ENCODE measurements at places on chromosomes 5 and 9.

DNA sequence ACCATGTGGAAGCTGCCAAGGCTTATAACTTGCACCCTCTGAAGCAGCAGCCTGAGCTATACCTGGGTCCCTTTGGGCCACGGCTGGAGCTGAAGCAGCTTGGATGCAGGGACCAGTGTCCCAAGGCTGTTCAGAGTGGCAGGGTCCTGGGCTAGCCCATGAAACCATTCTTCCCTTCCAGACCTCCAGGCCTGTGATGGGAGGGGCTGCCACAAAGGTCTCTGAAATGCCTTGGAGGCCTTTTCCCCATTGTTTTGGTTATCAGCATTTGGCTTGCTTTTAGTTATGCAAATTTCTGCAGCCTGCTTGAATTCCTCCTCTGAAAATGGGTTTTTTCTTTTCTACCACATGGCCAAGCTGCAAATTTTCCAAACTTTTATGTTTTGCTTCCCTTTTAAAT, 433.7 kb upstream of the ACO1 start:
- no peak for DNase-seq

DNA sequence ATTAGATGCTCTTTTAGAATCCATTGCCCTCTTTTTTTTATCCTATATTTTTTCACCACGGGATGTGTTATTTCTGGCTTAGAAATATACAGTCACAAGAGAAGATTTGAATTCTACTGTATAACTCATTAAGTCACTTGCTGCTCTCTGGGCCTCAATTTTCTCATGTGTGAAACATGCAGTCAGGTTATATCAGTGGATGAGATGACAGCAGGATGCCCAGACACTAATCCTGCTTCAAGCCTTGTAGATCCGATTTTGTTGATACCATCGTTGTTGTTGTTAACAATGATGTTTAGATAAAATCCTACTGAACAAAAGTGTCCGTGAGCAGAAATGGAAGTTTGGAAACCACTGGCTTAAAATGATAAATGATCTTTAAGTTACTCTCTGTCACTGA, 421.9 kb upstream of the DMAC1 start:
- DNase-seq = no peak

GRCh38 chr5:1772634-1773033, 27.0 kb downstream of the MRPL36 start:
- DNase-seq = no peak

GRCh38 chr5:67077296-67077695, 119.3 kb downstream of the CD180 start:
- no peak for DNase-seq

All from stimulated activated CD4-positive, alpha-beta T cell treated with anti-CD3 and anti-CD28 coated beads, Interleukin-4, amount 100 ng/mL, for 24 hours (primary cell).